ENCODE measurements at places on chromosomes 2 and 18.

DNA sequence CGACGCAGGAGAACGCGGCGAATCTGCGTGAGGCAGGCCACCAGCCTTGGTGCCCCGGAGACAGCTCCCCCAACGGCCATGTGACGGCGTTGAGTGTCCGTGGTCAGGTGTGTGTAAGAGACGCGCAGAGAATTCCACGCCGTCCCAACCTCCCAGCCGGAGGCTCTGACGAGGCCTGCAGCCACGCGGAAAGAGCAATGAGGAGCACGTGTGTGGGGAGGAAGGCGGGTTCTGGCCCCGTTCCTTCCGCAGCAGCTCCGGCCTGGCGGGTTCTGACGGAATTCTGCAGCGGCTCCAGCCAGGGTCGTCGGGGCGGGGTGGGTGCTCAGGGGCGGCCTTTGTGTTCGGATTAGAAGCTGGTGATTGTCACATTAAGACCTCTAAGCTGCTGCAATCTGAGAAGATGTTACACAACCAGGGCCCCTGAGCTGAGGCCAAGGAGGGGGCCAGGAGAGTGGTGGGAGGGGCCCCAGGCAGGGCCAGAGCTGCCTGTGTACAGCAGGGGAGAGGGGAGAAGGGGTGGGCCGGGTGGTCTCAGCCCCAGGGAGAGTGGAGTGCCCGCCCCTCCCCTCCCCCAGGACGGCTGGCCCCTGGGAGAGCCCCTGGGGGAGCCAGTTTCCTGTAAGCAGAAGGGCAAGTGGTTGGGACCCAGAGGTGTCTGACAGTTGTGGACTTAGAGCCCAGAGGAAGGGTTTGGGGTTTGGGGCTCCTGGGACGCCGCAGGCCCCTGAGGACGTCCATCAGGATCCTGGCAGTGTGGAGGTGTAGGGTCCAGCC, 5.1 kb upstream of the GAL3ST2 start:
- no peak for DNase-seq

DNA sequence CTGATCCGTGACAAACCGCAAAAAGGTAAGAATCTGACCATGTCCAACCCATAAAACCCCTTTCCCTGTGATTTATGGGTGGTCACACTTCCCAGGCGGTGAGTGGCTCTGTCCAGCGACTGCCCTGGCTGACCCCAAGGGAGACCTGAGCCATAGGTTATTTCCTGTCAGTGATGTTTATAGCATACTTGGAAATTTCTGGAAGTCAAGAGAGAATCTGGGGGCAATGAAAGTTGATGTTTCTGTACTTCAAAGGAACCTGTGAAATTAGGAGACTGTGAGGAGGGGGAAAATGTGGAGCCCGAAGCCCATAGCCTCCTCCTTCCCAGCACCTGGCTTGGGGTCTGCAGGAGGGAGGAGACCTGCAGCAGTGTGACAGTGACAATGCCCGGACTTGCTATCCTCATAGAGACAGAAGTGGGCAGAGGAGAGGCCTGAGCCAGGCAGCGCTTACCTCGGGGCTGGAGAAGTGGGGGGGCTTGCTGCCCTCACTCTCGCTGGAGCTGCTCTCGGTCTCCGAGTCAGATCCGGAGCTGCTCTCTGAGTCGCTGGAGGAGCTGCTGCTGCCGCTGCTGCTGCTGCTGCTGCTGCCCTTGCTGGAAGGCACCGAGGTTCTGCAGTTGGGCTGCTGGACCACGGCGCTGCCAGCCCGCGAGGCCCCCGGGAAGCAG, 111.3 kb upstream of the REV1 start:
- no peak for DNase-seq

DNA sequence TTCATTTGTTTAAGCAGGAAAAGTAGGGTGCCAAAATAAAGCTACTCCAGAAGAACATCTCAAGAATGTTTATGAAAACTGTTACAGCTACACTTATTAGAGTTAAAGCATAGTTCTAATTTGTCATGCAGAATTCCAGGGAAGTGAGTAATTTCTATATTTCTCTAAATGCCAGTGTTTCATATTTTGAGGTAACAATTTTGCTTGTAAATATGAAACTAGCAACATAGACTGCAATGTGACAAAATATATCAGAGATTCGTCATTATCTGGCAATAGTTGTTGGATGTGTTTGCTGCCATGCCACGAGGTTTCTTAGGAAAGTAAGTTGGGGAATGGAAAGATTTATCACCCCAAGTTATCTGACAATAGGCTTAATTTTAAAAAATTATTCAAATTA, 424.1 kb upstream of the ZEB2 start:
- DNase-seq, result no peak

- DNase-seq, result no peak
Measured at GRCh38 chr18:10965119-10965518, 184.2 kb downstream of the PIEZO2 start.

- no peak for DNase-seq
Measured at GRCh38 chr2:130766711-130767407, 11.5 kb downstream of the AMER3 start.

DNA sequence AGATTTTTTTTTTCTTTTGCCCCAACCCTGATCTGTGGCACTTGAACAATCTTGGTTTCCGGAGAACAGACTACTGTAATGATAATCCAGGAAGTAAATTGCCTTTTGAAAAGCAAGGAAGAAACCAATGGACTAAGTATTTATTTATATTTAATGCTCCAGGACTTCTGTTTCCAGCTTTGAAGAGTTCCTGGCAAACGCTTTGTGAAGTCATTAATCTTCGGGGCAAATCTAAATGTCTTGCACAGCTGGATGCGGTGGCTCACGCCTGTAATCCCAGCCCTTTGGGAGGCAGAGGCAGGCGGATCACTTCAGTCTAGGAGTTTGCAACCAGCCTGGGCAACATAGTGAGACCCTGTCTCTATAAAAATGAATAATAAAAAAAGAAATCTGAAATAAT, 135.1 kb upstream of the GATA6 start:
- DNase-seq, result no peak

DNA sequence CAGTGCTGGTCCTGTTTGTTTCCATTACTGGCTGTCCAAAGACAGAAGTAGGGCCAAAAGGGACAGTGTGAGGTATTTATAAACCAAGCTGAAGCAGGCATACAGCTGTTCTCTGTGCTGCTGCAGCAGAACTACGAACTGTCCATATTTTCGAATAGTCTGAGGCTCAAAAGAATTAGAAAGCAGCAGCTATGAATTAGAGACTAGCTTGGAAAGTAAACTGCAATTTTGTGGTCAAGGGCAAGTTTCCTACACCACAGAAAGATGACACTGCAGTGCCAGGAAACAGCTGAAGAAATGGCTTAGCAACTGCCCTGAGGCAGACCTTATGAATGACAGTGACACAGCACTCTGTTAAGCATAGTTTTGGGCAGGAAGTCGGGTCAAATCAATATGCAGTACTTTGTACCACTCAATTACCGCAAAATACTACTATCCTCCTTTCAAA, 125.3 kb downstream of the TMEM131 start:
- DNase-seq, result no peak

DNA sequence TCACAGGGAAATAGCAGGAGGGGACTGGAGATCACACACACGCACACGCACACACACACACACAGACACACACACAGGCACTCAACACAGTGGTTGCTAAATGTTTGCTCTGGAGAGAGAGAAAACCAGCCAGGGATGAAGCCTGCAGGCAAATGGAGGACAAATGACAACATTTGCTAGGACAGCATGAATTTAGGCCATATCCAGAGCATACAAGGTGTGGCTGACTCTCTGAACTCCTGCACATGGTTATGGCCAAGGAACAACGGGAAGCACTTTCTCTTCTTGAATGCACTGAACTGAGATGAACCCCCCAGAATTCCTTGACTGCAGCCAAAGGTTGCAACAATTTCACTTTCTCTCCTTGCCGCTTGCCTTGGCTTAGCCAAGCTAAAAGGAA, 230.0 kb upstream of the RASGRP3 start:
- DNase-seq, result no peak

- no peak for DNase-seq
Measured at GRCh38 chr2:166802475-166802874, 85.8 kb upstream of the XIRP2 start.

DNA sequence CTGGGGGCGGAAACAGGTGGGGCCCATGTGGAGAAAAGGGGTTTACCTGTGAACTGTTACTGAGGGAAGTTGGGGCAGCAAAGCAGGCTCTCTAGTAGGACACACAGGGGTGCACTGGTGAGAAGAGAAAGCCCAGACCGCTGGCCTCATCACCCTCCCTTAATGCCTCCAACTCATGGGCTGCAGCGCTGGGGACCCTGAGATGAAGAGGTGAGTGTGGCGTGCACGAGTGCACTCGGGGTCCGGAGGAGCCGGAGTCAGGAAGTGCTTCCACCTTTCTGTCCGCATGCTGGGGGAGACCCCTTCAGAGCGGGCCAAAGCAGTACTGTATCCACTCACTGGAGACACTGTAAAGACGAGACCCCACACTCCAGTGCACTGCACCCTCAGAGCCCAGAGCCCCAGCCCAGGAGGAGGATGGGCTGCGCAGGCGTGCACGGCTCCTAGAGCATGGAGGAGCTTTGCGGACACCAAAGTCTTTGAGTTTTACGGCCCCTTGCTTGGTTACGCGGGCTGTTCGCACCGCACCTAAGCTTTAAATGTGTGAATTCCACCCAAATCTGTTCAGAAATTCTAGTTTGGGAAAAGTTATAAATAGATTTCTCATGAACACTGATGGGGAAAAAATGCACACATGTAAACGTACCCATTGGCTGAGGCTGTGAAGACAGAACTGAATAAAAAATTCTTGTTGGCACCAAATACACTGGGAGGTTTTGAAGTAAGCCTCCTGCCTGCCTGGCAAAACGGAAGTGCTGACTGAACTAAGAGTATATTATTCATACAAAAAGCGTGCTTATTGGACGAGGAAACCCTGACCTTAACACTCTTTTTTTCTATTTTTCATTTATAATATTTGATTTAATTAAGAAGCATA, 45.4 kb upstream of the PPP4R1 start:
- no peak for DNase-seq

DNA sequence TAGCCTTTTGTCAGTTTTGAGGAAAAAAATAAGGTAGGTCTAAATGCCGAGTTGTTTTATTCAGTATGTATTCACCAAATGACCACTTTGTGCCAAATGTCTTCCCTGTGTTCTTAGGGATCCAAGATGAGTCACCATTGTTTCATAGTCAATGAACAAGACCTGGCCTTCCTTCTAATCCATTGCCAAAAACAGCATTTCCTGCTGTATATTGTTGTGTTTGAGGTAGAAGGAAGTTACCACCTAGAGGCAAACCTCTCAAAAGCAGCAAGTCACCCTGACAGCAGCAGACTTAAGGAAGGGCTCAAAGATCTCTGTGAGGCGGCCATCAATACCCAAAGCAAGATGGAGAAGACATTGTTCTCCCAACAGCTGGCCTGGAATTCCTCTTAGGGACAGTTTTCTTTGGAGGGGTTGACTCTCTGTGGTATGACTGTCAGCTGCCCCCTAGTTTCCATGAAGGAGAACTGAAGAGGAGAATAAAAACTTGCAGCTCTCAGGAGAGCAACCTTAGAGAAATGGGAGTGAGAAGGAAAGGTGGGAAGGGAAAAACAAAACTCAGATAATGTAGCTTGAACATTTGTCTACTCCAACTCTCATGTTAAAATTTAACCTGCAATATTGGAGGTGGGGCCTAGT, 328.3 kb downstream of the LRATD1 start:
- DNase-seq, result no peak

DNA sequence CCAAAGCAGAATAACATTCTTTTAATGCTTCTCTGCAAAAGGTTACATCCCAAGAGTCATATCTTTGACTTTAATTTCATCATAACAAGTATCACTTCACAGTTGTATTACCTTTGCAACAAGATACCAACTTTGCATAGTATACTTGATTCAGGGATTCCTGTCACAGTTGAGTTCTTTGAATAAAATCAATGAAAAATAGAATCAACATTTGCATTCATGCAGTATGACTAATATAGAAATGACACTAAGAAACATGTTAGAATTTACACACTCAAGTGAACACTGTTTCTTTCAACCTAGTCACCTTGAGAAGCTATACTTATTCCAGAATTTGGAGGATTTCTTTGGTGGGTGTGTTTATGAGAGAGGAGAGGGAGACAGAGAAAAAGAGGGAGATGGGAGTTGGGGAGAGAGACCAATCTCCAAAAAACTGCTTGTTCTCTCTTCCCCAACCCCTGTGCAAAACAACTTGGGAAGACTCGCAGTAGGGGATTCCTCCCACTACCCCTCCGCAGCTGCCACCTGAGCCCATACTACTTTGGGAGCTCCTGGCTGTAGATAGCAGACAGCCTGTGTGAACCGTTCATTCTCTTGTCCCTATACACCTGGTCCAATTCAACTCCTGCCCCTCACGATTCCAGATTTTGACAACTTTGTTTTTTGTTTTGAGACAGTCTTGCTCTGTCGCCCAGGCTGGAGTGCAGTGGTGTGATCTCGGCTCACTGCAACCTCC, 57.7 kb downstream of the PELI1 start:
- DNase-seq, result no peak

- no peak for DNase-seq
Measured at GRCh38 chr2:176414641-176415040, 145.4 kb downstream of the MTX2 start.

- no peak for DNase-seq
Measured at GRCh38 chr18:24219561-24220317, 80.9 kb downstream of the CABYR start.

GRCh38 chr2:198297350-198297749, 493.0 kb downstream of the PLCL1 start:
- no peak for DNase-seq

DNA sequence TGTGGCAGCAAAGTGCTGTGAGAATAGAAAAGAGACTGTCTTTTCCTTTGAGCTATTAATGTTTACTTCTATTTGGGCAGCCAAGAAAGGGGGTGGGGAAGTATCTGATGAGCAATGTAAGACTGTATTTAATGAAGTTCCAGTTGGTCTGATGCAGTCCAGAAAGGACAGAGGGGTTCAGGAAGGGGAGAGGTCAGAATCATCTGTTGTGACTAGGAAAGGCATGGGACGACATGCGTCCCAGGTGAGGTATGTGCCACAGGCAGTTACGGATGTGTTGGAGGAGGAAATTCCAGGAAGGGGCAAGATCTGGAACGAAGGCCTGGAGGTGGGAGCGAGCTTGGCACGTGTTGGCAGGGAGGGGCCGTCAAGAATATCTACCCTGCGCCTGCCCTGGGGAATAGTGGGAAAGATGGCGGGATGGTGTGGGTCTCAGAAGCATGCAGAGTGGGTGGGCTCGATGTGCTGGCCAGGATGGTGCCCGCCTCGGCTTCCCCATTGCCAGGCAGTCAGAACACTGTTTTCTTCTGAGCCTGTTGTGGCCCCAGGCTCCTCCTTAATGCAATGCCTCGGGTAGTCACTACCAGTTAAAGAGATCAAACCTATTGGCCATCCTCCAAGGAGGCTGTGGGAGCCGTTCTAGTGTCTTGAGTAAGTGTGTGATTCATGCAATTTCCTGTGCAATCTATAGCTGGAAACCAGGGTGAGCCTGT, 57.8 kb upstream of the TXNDC2 start:
- DNase-seq, result no peak

Measured in activated naive CD4-positive, alpha-beta T cell (primary cell).